ENCODE measurements at places on chromosomes 16 and 17.

GRCh38 chr16:82639666-82640336, 13.0 kb downstream of the CDH13 start:
- no peak for DNase-seq

DNA sequence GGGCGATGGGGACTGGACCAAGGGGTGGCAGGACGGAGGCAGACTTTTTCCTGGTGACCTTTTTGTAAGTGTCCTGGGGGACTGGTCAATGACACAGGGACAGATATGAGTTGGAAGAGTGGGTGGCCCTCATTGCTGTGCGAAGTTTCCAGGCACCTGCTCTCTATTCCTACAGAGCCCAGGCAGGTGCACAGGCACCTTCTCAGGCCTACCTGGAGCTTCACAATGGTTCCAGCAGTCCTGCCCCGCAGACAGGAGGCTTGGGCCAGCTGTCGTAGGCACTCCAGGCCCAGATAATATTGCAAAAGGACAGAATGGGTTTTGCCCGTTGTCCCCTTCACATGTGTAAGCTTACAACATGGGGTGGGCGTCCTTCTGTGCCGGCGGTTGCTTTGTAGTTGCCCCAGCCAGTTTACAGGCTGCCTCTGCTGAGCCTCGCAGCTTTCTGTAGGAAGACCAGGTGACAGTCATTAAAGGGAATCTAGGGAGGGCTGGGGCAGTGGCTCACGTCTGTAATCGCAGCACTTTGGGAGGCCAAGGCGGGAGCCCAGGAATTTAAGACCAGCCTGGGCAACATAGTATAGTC, 84.3 kb downstream of the ARHGAP23 start:
- no peak for DNase-seq

- DNase-seq = no peak
Observed at GRCh38 chr16:102060-102855, 24.2 kb downstream of the MPG start.

DNA sequence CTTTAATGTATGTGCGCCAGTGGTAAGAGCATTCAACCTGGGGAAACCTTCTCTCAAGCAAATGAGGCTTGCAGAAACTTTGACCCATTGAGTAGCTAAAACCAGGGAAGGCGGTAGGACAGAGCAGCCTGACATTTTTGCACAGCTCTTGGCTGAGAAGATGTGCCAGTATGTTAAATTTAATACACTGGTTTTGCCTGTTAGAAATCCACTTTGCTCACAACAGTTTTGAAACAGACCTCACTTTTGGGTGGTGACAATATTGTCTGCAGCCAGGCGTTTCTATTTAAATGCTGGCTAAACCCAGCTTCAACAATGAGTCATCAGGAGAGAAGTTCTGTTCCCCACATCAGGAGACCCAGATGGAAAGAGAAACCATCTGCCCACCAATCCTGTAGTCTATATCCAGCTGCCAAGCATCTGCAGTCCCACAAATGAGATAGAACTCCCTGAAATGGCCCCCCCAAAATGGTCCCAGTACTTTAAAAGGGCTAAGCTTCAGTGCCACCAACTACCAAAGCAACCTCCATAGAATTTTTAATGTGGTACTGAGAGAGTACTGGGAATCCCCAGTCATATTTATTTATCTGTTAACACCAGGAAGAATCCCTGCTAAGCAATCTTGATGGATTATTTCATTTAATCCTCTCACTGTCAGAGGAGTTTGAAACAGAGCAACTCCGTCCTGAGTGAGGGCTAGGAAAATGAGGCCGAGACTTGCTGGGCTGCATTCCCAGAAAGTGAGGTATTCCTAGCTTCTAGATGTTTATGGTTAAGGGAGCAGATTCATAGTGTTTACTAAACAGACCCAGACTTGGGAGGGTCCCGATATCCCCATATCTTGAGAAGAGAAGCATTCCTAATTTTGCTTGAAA, 29.0 kb upstream of the CLEC3A start:
- DNase-seq = no peak

DNA sequence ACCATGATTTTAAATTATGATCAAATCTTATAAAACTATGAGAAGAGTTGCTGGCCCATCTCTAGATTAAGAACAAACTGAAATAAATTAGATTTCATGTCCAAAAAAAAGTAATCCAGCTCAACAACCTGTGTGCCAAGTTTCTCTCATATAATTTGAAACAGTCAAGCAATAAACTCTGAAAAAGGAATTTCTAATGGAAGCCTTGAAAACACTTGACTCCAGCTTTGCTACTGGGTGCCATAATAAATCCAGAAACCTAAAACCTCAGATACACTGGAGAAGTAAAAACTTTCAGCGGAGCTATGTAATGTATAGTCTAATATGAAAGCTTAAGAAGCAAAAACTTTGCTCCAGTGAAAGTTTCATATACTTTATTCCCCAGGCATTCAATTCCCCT, 25.5 kb downstream of the RPGRIP1L start:
- no peak for DNase-seq

GRCh38 chr17:65181237-65182061, 44.3 kb downstream of the RGS9 start:
- DNase-seq = no peak

DNA sequence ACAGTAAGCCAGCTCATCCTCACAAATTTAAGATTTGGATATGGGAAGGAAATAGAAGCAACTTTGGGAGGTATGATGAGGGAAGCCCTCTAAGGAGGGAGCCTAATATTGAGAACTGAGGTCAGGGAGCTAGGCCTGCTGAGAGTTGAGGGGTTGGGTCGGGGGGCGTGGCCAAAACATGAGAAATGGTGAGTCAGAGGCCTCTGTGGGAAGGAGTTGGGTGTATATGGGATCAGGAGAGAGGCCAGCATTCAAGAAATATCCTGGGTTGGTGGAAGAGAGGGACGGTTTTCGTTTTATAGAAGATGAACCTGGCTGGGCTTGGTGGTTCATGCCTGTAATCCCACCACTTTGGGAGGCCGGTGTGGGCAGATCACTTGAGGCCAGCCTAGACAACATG, 48.4 kb downstream of the CLEC16A start:
- no peak for DNase-seq

DNA sequence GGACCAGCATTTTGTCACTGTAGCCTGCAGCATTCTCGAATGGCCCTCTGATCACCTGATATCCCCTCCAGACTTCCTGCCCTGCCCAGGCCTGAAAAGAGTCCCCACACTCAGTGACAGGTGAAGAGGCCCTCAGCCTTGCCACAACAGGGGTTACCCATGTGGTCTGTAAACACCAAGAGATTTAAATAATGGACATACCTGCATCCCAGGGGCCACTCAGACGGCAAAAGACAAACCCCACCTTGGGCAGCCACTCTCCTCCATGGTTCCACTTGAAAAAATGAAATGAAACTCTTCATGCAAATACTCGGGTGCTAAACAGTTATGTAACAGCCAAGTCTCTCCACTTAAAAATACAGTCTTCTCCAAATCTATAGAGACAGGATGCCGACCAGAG, 22.9 kb upstream of the PECAM1 start:
- no peak for DNase-seq

DNA sequence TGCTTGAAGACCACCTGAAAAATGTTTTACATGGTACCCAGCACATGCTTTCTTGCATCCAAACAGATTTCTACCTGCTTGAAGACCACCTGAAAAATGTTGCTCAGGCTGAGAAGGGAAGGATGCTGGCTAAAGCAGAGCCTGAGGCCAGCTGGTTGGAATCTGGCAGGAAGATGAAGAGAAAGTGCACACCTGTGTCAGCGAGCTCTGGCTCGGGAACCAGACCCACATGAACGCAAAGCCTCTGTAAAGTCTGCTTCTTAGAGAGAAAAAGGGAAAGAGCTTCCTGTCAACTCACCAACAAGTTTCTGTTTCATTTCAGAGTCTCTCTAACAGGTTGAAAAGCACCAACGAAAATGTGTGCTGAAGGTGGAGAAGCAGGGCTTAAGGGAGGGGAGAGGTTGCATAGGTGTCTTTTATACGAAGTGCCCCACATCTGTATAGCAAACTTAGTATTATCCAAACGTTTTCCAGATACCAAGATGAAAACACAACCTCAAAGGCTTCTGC, 226.0 kb downstream of the TOX3 start:
- no peak for DNase-seq

- DNase-seq = no peak
Observed at GRCh38 chr17:9798724-9799123, 7.3 kb upstream of the DHRS7C start.

- DNase-seq = no peak
Observed at GRCh38 chr16:85286066-85286831, 174.0 kb upstream of the CIBAR2 start.

- DNase-seq = no peak
Observed at GRCh38 chr17:73800893-73801292, 156.6 kb upstream of the SDK2 start.

DNA sequence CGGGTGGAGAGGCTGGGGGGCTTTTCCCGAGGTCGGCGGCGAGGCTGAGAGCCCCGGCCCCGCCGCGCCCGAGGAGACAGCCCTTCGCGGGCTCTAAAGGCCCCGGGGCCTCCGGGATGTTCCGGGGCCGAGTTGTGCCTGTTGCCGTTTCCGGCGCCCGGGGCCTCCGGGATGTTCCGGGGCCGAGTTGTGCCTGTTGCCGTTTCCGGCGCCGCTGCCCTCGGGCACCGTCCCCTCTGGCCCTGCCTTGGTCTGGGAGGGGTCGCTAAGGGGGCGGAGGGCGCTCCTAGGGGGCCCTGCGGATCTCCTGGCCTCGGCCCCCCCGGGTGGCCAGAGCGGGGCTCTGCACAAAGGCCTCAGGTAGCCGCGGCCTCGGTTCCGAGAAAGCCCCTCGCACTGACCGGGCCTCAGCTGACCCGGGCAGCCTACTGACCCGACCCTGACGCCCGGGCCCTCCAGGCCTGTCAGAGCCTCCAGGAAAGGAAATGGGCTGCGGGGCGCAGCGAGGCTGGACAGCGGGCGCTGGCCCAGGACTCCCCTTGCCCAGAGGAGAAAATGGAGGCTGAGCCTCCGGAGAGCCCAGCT, 24.2 kb downstream of the ACTG1 start:
- no peak for DNase-seq

DNA sequence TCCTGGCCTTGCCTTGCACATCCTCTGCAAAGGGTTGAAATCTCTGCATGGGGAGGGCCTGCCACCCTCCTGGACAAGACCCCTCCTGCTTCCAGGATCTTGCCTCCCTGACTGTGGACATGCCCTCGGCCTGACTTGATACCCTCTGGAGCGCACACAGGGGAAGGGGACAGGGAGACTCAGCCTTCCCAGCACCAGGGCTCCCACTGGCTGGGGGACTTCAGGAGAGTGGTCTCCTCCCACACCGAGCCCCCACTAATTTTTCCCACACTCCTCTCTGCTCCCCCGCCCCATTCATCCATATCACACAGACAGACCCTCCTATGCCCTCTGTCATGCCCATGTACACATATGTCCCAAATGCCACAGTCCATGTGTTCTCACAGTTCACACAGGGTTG, 14.3 kb downstream of the SGCA start:
- DNase-seq = no peak

DNA sequence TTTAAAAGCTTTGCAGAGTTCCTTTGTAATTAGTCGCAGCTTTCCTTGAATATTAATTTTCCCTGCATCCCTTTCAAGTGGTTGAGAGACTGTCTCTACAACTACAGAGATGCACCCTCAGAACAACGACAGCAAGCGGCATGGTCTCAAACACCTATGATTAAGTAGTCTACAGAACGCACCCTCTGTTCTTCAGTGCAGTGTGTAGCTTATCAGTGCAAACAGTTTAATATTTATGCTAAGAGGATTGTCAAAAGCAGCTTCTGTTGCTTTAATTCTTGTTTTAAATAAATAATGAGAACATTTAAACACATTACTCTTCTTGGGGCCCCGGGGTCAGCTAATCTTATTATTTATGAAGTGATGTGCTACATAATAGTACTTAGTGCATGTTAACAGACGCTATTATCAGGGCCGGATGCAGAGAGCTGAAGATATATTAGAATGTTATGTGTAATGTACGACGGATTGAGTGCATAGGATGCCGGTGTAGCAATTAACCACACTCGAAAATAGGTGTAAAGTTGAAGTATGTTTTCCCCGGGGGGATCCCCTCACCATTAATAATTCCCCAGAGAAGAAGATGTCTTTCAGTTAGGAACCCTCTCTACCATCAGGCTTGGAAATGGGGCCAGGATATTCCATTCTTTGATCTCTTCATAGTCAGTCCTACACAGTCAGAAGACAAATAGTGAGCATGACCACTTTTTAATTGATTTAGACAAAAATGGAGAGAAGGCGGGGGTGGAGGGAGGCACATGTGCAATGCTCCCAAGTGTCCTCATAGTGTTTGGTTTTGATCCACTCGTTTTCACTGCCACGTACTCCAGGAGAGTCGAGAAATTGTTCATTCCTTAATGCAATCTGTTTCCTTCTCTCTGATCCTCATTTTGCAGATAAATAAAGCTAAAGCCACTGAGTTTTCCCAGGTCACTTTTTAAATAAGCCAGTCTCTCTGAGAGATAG, 176.3 kb downstream of the IRX3 start:
- no peak for DNase-seq

GRCh38 chr16:71387045-71387871, 28.7 kb downstream of the CALB2 start:
- no peak for DNase-seq

DNA sequence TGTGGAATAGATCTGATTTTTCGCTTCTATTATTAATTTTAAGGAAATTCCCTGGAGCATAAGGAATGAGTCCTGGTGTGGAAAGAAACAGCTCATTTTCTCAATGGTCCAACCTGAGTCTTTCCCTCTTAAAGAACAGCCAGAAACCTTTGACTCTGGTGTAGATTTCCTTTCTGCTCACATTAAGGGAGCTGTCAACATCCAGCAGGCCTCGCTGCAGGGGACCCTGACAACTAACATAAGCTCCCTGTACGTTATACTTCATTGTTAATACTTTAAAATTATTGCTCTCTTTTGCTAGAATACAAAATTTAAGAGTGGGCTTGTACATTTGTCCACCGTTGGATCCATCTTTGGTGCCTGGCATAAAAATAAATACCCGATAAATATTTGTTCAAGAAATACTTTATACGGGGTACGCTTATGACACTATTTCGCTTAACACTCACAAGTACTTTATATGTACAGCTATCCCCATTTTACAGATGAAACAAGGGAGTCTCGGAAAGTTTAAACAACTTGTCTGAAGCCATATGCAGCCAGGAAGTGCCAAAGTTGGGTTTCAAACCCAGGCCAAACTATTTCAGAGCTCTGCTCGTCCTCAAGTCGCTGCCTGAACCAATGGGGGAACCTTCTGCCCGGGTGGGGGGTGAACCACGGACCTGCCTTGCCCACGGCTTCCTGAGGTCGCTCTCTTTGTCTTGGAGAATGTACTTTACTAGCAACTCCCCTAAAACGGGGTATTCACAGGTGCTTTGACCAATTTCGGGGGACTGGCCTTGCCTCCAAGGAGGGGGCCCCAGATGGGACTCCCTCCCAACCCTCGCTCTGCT, 611 bp downstream of the SMARCE1 start:
- DNase-seq = no peak

- no peak for DNase-seq
Observed at GRCh38 chr17:11269210-11269609, 28.2 kb downstream of the SHISA6 start.

GRCh38 chr17:21252796-21253645, at the start of gene NATD1:
NATD1 (minus strand) TSS chr17:21253410; CDS start chr17:21253264, 146 bp downstream.
- DNase-seq = peak; percentile 76
